ENCODE measurements at places on chromosomes 12 and 14.

DNA sequence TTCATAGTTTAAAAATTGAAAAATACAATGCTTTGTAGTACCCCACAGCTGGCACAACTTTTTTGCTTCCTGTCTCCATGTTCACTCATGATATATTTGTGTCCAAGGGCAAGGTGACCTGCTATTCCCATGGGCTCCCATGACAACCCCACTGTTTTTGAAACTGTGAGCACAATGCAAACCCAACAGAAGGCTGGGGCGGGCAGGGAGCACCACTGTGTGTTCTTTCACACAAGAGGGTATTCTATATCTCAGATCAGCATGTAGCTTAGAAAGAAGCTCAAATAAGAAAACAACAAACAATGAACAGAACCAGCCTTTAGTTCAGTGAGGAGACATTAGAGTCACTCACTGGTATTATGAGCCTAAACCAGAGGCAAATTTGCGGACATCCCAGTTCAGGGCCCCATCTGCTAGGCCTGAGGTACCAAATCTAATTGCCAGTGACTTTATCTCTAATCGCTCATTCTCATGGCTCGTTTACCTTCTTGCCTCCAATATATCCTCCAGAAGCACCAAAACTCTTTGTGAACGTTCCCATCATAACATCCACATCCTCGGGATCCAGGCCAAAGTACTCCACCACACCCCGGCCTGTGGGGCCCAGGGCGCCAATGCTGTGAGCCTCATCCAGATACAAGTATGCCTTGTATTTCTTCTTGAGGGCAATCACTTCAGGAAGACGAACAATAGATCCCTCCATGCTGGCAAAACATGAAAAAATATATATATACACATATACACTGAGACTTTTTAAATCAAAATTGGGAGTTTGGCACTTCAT is 56.4 kb upstream of the ISM2 start:
- DNase-seq = no peak

DNA sequence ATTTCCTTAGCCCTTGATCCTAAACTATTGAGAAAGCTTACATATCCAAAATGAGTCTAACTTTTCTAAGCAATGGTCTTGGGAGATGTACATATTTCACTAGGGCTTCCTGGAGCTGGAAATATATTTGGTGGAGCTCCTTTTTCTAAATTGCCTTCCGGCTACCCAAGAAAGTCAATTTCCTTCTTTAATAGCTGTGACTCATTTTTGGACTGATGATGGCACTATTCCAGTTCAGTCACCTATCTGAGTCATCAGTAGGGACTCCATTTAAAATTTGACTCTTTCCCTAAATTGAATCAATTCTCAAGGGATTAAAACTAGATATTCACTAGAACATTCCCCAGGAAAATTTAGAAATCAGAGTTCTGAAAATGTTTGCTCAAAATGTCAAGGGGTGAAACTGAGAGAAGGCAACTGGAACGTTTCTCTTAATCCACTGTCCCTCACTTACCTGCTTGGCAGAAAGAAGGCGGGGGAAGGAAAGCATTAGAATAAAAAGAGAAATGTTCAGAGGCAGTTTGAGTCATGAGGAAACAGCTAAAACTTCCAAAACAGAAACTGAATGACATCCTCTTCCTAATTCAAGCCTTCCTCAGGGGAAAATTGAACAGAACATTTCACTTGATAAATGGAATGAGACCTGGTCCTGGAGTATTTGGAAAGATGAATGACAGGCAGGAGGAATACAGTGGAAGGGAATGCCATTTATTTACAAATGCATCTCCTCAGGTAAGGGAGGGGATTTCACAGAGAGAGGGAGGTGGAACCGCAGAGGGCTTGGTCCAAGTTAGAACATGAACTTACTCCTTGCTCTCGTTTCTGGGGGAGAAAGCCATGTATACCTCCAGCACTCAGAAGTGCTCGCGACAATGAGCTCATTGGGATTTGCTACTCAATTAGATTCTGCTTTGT is 91.2 kb downstream of the RGS6 start:
- no peak for DNase-seq

GRCh38 chr12:107243341-107243740 is 150.0 kb upstream of the CRY1 start:
- DNase-seq = no peak

DNA sequence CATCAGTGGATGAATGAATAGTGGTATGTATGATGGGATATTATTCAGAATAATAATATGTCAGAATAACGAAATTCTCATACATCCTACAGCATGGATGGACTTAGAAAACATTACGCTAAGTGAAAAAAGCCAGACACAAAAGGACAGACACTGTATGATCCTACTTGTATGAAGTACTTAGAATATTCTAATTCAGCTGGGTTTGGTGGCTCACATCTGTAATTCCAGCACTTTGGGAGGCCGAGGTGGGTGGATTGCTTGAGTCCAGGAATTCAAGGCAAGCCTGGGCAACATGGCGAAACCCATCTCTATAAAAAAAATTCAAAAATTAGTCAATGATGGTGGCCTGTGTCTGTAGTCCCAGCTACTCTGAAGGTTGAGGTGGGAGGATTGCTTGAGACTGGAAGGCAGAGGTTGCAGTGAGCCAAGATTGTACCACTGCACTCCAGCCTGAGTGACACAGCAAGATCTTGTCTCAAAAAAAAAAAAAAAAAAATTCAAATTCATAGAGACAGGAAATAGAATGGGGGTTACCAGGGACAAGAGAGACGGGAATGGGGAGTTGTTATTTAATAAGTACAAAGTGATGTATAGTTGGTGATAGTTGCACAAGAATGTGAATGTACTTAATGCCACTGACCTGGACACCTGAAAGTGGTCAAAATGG is 132.3 kb downstream of the CHST11 start:
- DNase-seq = no peak

GRCh38 chr12:68850390-68850789 is 42.4 kb downstream of the MDM2 start:
- DNase-seq = no peak

- no peak for DNase-seq
Measured at GRCh38 chr12:98485792-98486340, 29.5 kb upstream of the TMPO start.

- DNase-seq = no peak
Measured at GRCh38 chr14:100944052-100944451, 40.5 kb upstream of the RTL1 start.

DNA sequence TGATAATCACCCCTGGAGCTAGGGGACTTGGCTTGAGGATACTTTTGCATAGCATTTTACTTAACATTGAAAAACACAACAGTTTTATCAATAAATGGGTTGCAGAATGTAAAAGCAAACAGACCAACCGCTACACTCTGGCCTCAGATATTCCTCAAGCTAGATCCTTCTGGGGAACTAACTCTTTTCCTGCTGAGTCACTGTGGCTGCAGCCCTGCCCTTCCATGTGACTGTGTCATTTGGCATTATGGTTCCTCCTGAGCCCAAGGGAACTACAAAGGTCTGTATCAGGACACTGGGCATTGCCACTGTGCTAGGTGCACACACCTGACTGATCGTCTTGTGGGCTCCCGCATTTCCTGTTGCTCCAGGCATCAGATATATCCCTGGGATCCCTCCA is 56.6 kb downstream of the TTC9 start:
- DNase-seq = no peak

GRCh38 chr12:108704527-108704926 is 26.8 kb downstream of the CORO1C start:
- no peak for DNase-seq

- no peak for DNase-seq
Measured at GRCh38 chr12:70157099-70157498, 86.1 kb upstream of the CNOT2 start.

- DNase-seq = no peak
Measured at GRCh38 chr12:1491983-1492697, 102.2 kb downstream of the FBXL14 start.

DNA sequence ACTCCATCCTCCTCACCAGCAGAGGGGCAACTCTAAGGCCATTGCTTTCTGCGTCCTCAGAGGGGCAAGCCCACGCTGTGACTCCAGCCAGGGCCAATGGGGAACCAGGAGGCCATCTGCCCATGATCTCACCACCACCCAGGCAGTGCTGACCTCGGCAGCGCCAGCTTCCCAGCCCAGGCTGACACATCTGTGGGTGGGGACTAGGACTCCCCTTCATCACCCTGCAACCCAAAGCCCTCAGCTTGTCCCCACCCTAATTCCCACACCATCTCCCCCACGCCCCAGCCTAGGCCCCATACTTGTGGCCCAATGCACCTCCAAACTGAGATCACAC is 58.6 kb downstream of the VWF start:
- DNase-seq = no peak

- no peak for DNase-seq
Measured at GRCh38 chr12:108560321-108560721, 652 bp downstream of the SART3 start.

DNA sequence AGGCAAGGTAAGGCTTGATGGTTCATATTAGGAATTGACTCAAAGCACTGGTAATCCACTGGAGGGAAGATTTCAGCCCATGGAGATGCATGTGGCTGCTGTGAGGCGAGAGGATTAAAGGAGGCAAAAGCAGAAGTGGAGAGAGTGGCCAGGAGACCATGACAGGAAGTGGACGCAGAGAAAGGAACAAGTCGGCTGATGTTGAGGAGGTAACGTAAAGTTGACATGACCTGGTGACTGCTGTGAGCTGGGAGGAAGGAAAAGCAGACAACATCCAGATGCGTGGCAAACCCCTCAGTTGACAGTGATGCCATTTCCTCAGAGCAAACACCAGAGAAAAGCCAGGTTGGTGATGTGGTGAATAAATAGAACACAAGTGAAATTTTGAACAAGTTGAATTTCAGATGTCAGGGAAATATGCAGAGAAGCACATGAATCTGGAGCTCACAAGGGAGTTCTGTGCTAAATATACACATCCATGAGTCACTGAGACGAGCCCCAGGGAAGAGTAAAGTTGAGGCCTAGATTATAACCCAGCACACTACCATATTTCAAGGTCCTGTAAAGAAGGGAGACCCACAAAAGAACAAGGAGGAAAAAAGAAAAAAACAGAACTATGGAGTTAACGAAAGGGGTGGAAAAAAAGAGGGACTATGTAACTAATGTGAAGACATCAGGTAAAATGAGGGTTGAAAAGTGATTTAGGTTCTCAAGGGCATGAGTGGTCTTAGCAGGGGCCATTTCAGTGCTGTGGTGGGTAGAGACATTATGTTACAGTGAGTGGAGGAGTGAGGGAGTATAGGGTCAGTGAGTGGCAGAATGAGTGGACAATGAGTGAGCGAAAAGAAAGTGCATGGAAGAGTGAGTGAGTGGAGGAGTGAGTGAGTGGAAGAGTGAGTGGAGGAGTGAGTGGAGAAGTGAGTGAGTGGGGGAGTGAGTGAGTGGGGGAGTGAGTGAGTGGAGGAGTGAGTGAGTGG is 61.6 kb upstream of the GZMB start:
- no peak for DNase-seq

DNA sequence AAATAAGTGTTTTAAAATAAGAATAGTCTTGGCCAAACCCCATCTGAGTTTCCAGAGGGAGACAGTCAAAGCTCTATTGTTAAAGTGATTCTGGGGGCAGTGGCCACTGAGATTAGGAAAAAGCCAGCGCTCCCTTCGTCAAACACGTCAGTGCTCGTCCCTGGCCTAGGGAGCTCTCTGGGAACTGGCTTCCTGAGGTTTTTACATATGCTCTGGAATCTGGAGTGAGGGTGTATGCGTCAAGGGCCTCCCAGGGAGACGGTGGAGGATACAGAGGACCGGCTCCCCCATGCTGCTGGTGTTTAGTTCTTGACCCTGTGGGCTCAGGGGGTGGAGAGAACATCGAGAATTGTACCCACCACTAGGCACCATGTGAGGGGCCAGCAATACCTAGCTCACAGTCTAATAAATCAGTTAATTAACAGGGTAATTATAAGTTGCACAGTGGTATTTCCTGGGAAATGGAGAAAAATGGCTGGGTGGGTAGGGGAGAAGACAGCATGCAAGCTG is 87.0 kb downstream of the SLC25A47 start:
- DNase-seq = peak; percentile 56

GRCh38 chr12:8817856-8818255 is 4.6 kb upstream of the A2ML1 start:
- DNase-seq = no peak

DNA sequence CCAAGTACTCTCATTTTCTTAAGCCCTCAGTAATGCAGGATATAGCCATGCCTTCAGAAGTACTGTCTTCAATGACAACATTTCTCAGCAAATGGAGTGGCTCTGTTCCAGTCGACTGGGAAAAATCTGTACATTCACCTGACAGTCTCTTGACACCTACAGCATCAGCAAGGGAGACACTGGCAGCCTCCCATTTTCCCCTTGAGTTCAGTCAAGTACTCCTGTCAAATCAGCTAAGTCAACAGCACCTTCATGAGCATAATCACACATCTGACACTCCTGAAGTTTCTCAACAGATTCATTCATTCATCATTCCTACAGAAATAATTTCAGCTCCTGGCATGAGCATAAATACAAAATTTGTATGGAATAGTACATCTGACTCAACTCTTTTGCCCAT is 46.1 kb downstream of the INTS13 start:
- DNase-seq = no peak

- no peak for DNase-seq
Measured at GRCh38 chr14:102590667-102591099, 1.8 kb upstream of the RCOR1 start.

DNA sequence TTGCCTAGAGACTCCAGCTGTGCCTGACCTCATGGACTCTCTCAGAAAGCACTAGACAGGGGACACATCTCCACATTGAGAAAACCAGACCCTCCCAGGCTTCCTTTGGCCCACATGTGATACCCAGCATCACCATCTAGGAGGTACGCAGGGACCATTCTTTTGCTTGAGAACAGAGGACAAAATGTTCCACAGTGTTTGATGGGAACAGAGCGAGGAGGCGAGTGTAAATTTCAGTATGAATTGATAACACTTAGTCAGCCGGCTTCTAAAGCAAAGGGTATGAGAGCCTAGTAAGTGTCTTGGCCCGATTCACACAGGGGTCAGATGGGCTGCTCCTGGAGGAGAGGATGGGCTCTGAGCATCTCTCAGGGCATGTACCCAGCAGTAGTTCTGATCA is 1052.4 kb downstream of the BCL11B start:
- DNase-seq = no peak

- DNase-seq = no peak
Measured at GRCh38 chr12:3622021-3622821, 130.7 kb downstream of the CRACR2A start.

GRCh38 chr12:80498059-80498728 is 54.2 kb downstream of the PTPRQ start:
- DNase-seq = no peak

- DNase-seq = no peak
Measured at GRCh38 chr12:51937926-51938325, 13.6 kb upstream of the ACVR1B start.

DNA sequence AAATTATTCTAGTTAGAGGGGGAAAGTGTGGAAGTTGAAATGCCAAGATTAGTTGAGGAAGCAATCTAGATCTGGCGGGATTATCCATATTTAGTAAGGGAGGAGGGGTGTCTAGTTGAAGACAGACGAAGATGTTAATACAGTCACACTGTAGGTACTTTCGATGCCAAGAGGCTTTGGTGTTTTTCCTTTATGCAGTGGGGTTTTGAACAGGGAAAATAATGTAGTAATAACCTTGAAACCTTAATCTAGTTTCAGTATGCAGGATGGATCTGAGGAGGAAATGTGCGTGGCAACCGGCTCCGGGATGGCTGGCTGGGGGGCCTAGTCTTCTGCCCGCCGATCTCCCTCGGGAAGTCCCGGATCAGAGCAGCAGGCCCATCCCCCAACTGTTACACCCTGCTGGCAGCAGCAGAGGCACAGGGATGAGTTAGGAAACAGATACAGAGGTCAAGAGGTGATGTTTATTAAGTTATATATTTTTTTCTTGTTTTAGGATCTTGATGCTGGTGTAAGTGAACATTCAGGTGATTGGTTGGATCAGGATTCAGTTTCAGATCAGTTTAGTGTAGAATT is 27.4 kb downstream of the MDM2 start:
- DNase-seq = no peak

Measured in NT2/D1 (cell line).